ENCODE measurements at places on chromosomes 1 and 21. TPM values are rescaled to one million over a fixed set of nuclear protein-coding genes. Genes with fewer than 3 reads are reported as not detected.

- no peak for DNase-seq
These were observed 626.5 kb downstream of the NCAM2 start for GRCh38 chr21:21624674-21625073.

DNA sequence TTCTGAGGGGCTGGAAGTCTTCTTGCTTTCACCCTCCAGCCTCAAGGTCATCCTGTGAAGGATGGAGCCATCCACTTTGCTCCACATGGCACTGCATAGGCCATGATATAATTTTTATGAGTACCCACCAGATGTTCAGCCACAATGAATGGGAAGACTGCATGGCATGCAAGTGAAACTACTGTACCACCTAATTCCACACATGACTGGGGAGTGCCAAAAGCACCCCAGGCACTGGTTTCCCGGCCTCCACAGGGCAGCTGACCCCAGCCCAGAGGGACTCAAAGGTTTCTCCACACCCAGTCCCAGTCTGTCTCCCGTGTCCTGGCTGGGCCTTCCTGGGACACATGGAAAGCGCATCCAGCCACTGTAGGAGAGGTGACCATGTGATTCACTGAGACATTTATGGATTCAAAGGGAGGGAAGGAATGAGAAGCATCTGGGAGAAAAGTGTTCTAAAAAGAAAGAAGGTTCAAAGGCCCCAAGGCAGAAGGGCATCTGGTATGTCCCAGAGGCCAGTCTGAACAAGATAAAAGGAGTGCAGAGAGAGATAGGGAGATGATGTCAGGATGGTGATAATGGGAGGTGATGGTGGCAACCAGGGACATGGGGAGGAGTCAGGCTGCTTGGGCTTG, 12.1 kb downstream of the RHOU start:
- no peak for DNase-seq

- peak; percentile 29 for DNase-seq
These were observed 6.3 kb downstream of the TMEM234 start for GRCh38 chr1:32215629-32216480.

DNA sequence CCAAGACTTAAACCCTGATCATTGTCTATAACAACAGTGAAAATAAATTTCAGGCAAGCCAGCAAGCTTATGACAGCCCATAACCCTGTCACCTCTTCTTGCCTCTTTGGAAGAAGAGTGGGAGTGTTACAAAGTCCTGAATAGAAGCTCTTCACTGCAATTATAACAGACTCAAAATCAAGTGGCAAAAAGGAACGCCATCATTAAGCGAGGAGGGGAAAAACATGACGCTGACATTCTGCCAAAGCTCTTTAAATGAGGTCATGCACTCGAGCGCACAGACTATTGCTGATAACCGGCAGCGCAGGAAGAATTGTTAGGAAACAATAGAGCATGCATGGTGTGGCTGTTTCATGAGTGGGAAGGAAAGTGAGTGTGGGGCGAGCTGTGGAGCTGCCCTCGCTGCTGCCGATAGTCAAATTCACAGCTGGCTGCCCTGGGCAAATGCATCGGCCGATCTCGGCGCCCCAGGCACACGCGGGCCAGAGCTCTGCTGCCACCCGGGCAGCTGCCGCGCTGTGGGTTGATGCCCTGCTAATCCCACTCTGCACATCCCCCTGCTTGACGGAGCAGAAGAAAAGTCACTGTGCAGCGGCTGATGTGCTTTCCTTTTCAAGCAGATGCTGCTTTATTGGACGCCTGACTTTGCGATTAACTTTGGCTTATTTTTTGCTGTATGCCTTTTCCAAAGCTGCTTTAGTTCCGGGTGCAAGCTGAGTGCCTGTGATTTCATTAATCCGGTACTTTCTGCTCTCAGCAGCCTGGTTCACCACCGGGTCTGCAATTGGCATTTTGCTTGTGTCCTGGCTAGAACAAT, 102.4 kb upstream of the ST6GALNAC5 start:
- DNase-seq, result peak; percentile 12

DNA sequence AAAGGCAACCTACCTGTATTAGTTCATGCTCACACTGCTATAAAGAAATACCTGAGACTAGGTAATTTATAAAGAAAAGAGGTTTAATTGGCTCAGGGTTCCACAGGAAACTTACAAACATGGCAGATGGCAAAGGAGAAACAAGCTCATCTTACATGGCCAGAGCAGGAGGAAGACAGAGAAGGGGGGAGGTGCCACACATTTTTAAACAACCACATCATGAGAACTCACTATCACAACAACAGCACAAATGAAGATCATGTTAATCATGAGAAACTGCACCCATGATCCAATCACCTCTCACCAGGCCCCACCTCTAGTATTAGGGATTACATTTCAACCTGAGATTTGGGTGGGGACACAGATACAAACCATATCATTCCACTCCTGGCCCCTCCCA, 90.6 kb upstream of the KCTD3 start:
- no peak for DNase-seq

DNA sequence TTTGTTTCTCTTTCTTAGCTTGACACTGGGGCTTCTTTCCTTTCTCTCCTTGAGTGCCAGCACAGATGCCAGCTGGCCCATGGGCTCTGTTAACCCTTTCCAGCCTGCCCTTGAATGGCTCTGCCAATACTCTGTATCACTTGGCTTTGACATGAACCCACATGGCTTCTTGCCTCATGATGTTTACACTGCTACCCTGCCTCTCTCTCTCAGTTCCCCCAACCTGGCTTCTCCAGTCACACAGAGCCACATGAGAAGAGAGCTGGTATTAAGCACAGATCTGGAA, 262.4 kb downstream of the OMA1 start:
- DNase-seq, result no peak

DNA sequence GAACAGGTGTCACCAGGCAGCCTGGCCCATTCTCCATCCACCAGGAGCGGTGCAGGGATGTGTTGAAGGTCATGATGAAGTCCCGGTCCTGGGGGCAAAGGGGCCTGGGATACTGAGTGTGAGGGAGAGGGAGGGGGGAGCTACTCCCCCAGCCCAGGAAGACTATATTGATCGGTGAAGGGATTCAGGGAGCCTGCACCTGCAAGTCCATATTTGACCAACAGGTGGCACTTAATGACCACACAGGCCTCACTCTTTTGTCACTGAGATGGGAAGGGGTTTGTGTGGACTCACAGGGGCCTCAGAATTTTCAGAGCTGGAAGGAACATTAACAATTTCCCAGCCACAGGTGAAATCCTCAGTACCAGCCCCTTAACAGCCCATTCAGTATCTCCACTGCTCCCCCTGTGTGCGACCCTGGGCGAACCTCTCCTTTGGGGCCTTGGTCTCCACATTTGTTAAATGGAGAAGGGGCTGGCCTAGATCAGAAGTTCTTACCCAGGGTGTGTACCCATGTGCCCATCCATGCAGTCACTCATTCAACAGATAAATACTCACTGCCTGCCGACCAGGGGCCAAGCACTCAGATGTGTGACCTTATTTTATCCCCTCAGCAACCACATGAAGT, 55.6 kb downstream of the NKAIN1 start:
- no peak for DNase-seq

- DNase-seq, result no peak
These were observed 13.1 kb upstream of the CTPS1 start for GRCh38 chr1:40966417-40966816.

DNA sequence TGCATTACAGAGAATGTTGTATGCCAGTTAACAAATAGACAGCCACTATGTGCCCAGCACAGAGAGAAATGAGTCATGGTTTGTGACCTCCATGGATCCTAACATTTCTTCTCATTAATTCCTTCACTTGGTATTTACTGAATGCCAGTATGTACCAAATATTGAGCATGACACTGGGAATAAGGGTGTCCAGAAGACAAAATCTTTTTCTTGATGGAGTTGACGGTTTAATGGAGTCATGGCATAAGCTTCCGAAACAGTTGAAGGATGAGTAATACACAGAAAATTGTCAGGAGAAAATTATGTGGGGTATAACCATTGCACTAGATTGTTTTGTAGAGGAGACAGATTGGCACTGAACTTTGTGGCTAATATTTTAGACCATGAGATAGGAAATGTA, 36.9 kb downstream of the PTGFR start:
- DNase-seq, result no peak

DNA sequence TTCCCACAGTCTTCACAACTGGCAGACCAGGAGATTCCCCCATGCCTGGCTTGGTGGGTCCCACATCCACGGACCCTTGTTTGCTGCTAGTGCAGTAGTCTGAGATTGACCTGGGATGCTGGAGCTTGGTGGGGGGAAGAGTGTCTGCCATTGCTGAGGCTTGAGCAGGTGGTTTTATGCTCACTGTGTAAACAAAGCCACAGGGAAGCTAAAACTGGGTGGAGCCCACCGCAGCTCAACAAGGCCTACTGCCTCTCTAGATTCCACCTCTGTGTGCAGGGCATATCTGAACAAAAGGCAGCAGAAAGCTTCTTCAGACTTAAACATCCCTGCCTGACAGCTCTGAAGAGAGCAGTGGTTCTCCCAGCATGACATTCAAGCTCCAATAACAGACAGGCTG, 177.3 kb upstream of the ETV3 start:
- no peak for DNase-seq

- DNase-seq, result no peak
These were observed 133.7 kb downstream of the RUNX1 start for GRCh38 chr21:34915364-34915841.

DNA sequence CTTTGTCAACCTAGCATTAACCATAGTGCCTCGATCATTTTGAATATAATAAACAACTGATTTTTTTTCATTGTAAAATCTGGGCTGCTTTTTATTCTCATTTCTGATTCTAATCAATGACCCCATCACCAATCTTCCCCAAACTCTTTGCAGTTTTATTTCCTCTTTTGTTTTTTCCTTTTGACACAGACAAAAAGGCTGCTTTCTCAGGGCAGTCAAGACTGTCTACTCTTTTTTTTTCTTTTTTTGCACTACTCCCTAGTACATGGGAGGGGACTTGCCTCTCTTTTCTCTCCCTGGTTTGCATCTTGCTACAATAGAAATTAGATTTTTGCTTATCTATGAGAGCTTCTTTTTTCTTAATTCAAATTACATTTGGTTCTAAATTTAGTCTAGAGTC, 987.9 kb downstream of the ADGRL2 start:
- no peak for DNase-seq

- DNase-seq, result peak; percentile 83
These were observed at the start of gene BCAR3 for GRCh38 chr1:93681101-93681988. BCAR3 (minus strand) TSS chr1:93681837; CDS start chr1:93674930, 6,907 bp downstream.

GRCh38 chr1:184755226-184756065, 788 bp upstream of the EDEM3 start:
- no peak for DNase-seq

Gene PALMD
- total RNA-seq, result 123 TPM

Gene LIPI
- total RNA-seq, result not detected
